ENCODE measurements at places on chromosomes 6 and 20.
A peak's percentile ranks its signal among the peaks of the same experiment; 100 is the strongest.

GRCh38 chr6:53119772-53120409 is 28.8 kb downstream of the GCM1 start:
- no peak for DNase-seq

GRCh38 chr6:36967757-36968156 is 13.2 kb downstream of the PI16 start:
- no peak for DNase-seq

- no peak for DNase-seq
Measured at GRCh38 chr6:53982366-53983050, 128.7 kb upstream of the MLIP start.

GRCh38 chr20:60246751-60247150 is 288.5 kb downstream of the CDH26 start:
- DNase-seq = no peak

- DNase-seq = no peak
Measured at GRCh38 chr6:28988536-28989311, 16.4 kb downstream of the ZNF311 start.

DNA sequence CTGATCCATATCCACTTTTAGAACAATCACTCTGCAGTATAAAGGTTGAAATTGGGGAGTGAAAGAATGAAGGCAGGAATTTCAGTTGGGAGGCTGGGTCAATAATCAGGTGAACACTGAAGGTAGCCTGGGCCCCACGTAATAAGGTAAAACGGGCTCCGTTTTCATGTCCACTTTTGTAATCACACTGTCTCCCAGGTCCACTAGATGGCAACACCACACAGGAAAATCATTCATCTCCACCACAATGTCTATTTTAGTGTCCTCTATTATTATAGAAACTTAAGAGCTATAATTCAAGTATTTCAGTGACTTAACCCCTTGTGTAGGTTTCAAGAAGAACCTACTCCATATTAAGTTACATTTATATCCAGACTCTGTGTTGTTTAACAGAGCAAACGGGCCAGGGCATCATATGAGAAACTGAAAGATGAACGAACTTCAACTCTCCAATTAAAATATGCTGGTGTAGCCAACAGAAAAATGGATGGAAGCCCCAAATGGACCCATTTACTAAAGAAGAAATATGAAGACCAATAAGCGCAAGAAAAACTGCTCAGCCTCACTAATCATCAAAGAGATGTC is 45.9 kb upstream of the MC3R start:
- no peak for DNase-seq

- DNase-seq = peak; percentile 28
Measured at GRCh38 chr6:164690241-164690640, 619.2 kb downstream of the C6orf118 start.

DNA sequence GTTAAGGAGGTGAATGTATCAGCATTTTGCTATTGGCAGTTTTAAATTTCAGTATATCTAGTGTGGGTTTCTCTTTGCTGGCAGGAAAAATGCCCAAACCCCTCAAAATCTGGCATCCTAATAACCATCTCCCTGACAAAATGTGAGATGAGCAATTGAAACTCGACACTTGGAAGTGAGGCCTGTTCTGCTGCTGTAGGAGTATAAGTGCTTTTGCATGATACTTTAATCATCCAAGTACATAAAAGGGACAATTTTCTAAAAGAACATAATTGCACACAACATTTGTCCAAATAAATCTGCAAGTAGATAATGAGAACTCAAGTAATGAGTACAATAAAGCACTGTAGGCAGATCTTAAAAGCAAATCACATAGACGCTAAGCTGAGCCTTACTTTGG is 36.5 kb downstream of the LAMP5 start:
- no peak for DNase-seq

- no peak for DNase-seq
Measured at GRCh38 chr6:53439556-53439955, 90.8 kb upstream of the ELOVL5 start.

- no peak for DNase-seq
Measured at GRCh38 chr6:141133346-141133745, 999.4 kb upstream of the GJE1 start.

DNA sequence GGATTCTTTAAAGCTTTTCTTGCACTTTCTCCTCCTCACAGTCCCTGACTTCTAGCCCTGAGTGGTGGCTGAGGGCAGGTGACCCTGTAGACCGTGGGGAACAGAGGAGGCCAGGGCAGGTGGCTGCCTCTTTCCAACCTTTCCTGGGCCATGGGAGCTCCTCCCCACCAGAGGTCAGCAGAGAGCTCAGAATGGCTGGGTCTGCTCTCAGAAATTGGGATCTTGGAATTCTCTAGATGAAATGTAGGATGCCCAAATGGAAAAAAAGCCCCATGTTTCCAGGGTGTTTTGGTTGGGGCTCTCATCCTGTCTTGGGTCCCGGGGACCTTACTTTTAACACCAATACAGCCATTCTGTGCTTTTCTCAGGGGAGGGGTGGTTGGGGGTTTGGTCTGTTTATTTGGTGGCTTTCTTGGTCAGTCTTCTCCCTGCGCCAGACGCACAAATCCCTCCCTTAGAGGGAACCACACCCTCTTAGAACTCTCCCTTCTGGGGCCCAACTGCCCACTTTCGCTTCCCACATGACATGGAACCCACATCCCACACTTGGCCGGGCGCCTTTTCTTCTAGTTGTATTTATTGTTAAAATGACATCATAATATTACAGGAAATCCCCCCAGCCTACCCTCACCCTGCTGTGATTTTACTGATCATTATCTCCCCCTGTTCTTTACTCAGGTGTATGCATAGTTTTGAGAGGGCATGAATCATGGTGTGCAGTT is 17.9 kb downstream of the GNAS start:
- peak; percentile 61 for DNase-seq

DNA sequence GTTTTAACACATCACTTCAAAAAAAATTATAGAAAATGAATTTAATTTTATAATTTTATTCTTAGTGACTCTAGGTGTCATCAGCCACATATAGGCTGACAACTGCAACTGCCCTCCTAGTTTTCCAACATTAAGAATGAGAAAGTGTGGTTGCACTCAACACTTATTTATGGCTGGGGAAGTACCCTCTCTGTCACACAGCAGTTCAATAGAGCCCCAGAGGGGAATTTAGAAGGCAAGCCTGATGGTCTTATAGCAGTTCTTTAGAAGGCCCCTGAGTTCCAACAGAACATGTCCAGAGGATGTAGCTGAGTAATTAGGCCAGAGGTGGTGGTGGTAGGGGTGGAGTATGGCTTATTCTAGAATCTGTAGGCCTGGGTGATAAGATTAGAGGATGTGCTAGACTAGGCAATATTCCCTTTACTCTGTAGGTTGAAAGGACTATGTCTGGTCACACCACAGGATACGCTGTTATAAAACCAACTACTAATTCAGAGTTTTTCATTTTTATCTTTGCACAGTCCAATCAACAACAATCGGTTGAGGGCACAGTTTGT is 226.5 kb upstream of the CITED2 start:
- DNase-seq = no peak

GRCh38 chr20:52469128-52469527 is 277.5 kb upstream of the ZFP64 start:
- no peak for DNase-seq

- DNase-seq = no peak
Measured at GRCh38 chr6:89612121-89612520, 26.4 kb downstream of the LYRM2 start.

GRCh38 chr20:18678549-18679419 is 90.9 kb downstream of the DTD1 start:
- DNase-seq = no peak

- no peak for DNase-seq
Measured at GRCh38 chr6:56073315-56073714, 174.1 kb downstream of the COL21A1 start.

- DNase-seq = no peak
Measured at GRCh38 chr6:107662333-107662732, 161.8 kb downstream of the SCML4 start.

GRCh38 chr20:19690462-19690861 is 67.6 kb upstream of the RIN2 start:
- no peak for DNase-seq

DNA sequence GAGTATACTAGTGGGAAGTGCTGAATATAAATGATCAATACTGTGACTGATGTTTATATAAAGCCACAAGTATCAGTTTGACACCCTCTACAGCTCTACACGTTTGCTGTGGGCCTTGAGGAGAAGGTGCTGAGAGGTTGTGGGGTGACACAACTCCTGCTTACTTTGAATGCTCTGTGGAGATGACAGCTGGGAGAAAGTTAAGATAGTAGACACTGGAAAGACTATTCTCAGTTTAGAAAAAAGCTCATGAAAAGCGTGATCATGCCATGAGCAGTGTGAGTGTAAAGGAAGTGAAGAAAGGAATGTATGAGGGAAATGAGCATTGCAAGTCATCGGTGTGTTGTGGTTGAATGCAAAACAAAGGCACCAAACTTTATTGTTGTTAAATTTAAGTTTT is 215.8 kb downstream of the UTRN start:
- DNase-seq = no peak

DNA sequence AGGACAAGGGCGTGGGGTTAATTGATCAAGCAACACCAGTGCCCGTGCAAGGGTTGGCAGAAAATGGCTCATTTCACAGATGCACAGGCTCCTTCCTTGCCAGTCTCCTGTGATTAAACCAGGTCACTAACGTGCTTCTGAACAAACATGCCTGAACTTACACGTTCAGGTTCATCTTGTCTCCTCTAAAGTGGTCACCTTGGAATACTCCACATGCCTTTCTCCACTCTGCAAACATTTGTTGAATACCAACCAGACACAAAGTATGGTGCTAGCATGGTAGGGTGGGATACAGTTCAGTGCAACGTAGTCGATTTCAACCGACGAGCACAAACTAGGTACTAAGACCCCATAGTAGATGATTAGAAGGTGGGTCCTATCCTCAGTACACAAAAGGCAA is 72.6 kb upstream of the PTPRT start:
- DNase-seq = no peak

GRCh38 chr6:73691512-73691911 is 4.5 kb upstream of the CD109 start:
- DNase-seq = no peak

- DNase-seq = no peak
Measured at GRCh38 chr6:31352683-31353383, 4.1 kb downstream of the HLA-B start.

DNA sequence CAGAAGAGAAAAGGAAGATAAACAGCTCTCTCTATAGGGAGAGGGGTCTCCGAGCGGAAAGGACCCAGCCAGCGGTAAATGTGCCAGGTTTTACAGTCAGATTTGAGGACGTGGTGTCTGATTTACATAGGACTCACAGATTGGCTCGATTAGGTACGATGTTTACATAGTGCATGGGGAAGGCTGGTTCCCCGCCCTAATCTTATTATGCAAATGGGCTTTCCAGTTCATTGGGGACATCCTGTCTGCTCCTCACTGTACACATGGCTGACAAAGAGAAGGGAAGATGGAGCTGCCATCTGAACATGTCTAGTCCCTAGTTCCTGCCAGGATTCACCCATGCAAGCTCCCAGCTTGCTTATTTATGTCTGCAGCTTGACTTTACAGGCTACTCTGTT is 119.9 kb downstream of the RNF144B start:
- no peak for DNase-seq

DNA sequence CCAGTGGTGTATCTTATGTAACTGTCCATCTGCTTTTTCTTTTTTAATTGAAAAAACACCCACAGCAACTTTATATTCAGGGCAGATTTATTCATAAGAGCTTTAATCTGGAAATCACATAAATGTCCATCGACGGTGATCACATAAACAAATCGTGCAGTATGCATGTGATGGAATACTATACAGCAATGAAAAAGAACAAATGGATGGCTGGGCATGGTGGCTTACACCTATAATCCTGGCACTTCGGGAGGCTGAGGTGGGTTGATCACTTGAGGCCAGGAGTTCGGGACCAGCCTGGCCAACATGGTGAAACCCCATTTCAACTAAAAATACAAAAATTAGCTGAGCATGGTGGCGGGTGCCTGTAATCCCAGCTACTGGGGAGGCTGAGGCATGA is 39.1 kb downstream of the VSTM2L start:
- no peak for DNase-seq

- no peak for DNase-seq
Measured at GRCh38 chr6:12313992-12314589, 23.9 kb downstream of the EDN1 start.

GRCh38 chr6:52297433-52297832 is 12.9 kb upstream of the MCM3 start:
- no peak for DNase-seq

- DNase-seq = no peak
Measured at GRCh38 chr6:11427723-11428245, 109.8 kb upstream of the TMEM170B start.

- DNase-seq = no peak
Measured at GRCh38 chr20:13613917-13614316, 24.8 kb downstream of the TASP1 start.

DNA sequence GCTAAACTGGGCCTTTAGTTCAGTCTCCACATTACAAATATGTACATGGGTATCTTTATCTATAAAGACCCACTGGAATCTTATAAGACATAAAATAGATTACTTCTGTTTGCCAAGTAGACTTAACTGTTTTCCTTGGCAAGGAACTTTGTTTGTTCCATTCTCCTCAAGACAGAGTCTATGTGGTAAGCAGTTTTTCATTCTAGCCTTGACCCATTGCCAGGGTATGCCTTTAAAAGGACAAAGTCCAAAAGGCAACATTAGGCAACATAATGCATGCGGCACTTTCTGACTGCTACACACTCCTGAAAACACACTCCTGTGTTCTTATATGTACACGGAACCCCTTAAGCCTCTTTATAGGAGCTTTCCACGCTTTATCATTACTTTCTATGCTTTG is 20.4 kb downstream of the VNN1 start:
- DNase-seq = no peak

DNA sequence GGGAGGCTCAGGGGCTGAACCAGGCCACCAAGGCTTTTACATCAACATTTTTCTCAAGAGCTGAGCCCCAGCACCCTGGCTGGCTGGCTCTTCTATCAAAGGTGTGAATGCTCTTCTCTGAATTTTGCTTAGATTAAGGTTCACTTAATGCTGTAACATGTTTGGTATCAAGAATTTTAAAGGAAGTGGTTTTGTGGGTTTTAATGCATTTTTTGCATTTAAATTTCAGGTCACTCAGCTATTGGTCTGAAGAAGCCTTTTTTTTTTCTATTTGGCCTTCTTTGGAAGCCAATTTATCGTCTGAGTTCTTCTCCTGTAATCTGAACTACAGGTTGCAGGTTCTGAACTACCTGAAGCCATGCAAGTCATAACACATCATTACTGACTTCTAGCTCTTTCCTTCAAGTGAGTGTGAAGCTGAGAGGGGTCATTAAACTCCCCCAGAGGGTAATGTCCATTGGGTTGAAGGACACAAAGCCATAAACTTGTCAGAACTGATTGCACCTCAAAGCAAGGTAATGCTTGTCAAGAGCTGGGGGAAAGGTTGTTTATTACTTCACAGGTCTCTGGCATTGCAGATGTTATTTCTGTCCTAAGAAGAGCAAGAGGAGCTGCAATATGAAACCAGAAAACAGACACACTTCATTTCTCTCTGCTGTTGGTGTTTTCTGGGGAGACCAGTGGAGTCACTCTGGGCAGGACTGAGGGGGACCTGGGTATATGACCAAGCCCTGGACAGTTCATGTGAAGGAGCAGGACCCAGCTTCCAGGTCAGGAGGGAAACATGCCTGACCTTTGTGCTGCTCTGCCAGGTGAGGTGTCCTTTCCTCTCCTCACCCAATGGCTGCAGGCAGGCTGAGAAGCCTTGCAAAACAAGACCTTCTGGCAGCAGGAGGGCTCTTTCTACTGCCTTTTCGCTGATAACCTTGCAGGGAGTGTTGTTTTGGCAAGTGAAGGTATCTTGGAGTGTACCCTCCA is 26.1 kb upstream of the NEDD9 start:
- DNase-seq = no peak

- DNase-seq = no peak
Measured at GRCh38 chr20:53793783-53794383, 200.2 kb upstream of the ZNF217 start.

All from dorsolateral prefrontal cortex (tissue), 122 donors.